Right atrium auricular region (tissue), 2 donors: ENCODE measurements at places on chromosomes 3 and 15.
A peak's percentile ranks its signal among the peaks of the same experiment; 100 is the strongest.

DNA sequence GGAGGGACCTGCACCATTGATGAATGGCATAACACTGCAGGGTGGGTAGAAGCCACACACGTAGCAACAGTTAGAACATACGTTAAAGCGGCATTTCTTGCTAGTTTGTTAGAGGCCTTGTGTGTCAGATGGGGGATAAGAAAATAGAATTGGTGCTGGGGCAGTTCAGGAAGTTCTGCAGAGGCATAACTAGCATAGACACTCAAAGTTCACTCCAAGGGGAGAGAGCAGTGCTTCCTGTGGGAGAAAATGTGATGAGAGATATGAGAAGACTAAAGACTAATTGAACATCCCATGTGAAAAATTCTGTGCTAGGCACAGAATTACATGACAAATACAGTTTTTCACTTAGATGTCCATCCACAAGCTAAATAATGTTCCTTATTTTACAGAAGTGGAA is 327.1 kb downstream of the ZNF621 start:
- H3K27ac ChIP-seq = no peak overlapping the region
- no peak overlapping the region for H3K4me3 ChIP-seq
- H3K4me1 ChIP-seq = no peaks in the 10 kb centered on the region
- H3K36me3 ChIP-seq = no peaks in the 10 kb centered on the region

DNA sequence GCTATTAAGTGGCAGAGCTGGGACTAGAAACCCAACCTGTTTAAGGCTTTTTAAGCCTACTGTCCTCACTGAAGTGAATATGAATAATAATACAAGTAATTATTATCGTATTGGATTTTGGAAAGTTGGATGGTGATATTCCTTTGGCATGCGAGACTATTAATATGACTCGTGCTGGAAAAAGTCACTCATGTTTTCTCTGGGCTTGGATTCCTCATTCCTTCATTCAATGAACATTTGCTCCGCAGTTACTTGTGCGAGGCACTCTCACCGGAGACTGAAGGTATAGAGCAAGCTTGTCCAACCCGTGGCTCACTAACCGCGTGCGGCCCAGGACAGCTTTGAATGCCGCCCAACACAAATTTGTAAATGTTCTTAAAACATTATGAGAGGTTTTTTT is 694 bp downstream of the PLAAT1 start:
- peak overlapping the region; percentile 50 for H3K4me3 ChIP-seq
- H3K36me3 ChIP-seq = no peaks in the 10 kb centered on the region
- DNase-seq = no peak
- no peaks in the 10 kb centered on the region for H3K4me1 ChIP-seq

DNA sequence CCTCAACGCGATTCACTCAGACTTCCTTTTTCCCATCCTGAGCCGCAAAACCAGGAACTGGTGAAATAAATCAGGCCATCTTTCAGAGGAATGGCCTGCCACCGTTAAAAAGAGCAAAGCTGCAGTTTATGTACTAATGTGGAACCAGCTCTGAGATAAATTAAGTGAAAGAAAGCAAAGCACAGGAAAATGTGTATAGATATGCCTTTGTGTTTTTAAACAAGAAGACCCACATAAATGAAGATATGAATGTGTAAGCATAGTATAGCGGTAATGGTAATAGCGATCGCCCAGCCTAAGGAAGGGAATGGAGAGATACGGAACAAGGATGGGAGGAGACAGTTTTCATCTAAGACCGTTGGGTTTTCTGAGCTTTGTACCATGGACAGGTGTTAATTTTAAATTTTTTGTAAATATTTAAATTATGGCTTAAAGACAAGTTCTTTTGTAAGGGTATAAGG is 30.8 kb upstream of the RPN1 start:
- peak overlapping the region; percentile 59 for H3K4me3 ChIP-seq
- DNase-seq = no peak
- H3K27ac ChIP-seq = peak overlapping the region; percentile 96
- H3K27me3 ChIP-seq = no peaks in the 10 kb centered on the region
- no peaks in the 10 kb centered on the region for H3K36me3 ChIP-seq
- peaks cover 8% of the 10 kb centered on the region for H3K4me1 ChIP-seq

DNA sequence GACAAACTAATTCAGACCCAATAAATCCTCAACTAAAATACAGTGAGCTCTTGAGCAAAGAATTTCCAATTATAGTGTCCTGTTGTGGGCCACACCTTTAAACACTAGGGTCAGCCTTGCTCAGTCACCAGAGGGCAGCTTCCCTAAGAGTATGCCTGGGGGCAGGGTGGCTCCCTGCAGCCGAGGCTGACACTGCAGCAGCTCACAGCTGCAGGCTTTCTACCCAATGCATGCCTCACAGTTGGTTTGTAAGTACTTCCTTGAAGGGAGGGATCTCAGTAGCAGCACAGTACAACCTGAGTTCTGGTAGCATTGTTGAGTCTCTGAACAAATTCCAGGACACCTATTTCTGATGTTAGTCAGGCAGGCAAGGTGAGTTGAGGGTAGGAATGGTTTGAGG is 335.6 kb downstream of the TUSC7 start:
- H3K4me1 ChIP-seq = no peaks in the 10 kb centered on the region
- H3K36me3 ChIP-seq = no peaks in the 10 kb centered on the region

DNA sequence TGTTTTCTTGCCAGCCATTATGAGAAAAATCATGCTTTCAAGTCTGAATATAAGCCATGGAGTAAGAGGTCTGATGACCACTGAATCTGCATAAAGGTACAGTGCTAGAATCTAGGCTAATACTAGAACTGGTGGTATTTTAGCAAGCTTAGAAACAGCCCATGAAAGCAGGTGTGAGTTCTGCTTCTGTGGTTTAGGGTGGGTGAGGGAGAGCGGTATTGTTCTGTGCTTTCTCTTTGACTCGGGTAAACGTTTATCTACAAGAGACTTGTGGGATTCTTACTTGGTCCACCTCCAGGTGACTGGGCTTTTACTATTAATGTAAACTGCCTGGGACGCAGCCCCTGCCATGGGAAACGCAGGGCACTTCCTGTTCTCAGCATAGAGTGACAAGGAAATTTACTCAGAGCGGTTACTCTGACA is 55.2 kb downstream of the PGPEP1L start:
- H3K4me1 ChIP-seq = peaks cover 54% of the 10 kb centered on the region
- DNase-seq = no peak
- H3K36me3 ChIP-seq = peaks cover 57% of the 10 kb centered on the region
- no peaks in the 10 kb centered on the region for H3K27me3 ChIP-seq

GRCh38 chr3:186093271-186093900 is 15.5 kb downstream of the ETV5 start:
- no peak overlapping the region for H3K27ac ChIP-seq
- H3K27me3 ChIP-seq = no peaks in the 10 kb centered on the region
- no peak for DNase-seq
- H3K36me3 ChIP-seq = no peaks in the 10 kb centered on the region

- no peaks in the 10 kb centered on the region for H3K36me3 ChIP-seq
- no peak for DNase-seq
- no peaks in the 10 kb centered on the region for H3K4me1 ChIP-seq
- no peaks in the 10 kb centered on the region for H3K27me3 ChIP-seq
- no peak overlapping the region for H3K4me3 ChIP-seq
- H3K27ac ChIP-seq = no peak overlapping the region
These were observed 142.4 kb downstream of the ZPLD1 start for GRCh38 chr3:102577082-102577789.

DNA sequence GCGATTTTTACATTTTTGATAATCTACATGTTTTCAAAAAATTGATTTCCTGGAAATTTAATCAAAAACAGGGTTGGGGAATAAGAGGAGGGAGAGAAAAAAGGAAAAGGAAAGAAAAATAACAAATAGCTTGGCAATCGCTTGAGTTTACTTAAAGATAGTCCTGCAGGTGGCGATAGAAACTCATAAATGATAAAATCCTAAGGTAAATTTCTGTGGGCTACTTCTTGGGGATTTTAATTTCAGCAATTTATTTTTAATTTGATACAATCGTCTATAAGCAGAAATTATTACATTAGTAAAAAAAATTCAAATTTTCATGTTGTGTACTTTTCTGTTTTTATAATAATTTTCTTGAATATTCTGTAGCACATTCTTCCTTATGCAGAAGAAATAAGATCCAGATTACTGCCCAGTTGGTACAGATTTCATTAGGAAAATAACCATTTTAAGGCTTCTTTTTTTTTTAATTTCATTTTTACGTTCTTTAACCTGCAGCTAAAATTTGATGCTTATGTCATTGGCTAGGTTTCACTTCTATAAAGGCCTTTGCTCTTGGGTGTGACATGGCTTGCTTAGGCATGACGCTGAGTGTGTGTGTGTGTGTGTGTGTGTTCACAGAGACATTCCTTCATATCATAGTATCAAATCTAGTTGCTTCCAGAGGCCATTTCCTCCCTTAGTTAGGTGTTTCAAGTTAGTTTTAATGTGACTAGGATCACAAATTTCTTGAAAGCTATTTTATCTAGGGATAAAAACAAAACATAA is 181.8 kb downstream of the MCTP2 start:
- no peaks in the 10 kb centered on the region for H3K27me3 ChIP-seq
- no peak for DNase-seq
- no peak overlapping the region for H3K4me3 ChIP-seq
- no peaks in the 10 kb centered on the region for H3K4me1 ChIP-seq

DNA sequence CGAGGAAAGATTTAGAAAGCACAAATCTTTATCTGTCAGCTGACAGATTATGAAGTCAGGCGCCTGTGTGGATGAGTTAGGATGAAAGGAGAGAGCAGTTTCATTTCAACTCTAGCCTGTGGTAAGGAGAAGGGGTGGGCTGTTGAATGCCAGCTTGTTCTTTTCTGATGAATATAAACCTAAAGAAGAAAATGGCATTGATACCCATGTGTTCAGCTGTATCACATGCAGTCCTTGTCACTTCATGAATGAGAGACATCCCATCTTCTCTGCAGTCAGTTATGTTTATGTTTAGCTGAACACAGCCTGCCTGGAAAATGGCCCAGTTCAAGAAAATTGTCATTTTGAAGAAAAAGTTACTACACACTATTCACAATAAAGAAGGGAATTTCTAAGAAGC is 345.7 kb upstream of the RBMS3 start:
- no peaks in the 10 kb centered on the region for H3K4me1 ChIP-seq
- no peak overlapping the region for H3K27ac ChIP-seq
- no peaks in the 10 kb centered on the region for H3K27me3 ChIP-seq
- no peak for DNase-seq

GRCh38 chr3:67783281-67784250 is 129.2 kb upstream of the SUCLG2 start:
- no peak overlapping the region for H3K27ac ChIP-seq
- H3K4me1 ChIP-seq = no peaks in the 10 kb centered on the region
- H3K27me3 ChIP-seq = no peaks in the 10 kb centered on the region
- H3K36me3 ChIP-seq = no peaks in the 10 kb centered on the region
- H3K4me3 ChIP-seq = no peak overlapping the region
- DNase-seq = no peak

DNA sequence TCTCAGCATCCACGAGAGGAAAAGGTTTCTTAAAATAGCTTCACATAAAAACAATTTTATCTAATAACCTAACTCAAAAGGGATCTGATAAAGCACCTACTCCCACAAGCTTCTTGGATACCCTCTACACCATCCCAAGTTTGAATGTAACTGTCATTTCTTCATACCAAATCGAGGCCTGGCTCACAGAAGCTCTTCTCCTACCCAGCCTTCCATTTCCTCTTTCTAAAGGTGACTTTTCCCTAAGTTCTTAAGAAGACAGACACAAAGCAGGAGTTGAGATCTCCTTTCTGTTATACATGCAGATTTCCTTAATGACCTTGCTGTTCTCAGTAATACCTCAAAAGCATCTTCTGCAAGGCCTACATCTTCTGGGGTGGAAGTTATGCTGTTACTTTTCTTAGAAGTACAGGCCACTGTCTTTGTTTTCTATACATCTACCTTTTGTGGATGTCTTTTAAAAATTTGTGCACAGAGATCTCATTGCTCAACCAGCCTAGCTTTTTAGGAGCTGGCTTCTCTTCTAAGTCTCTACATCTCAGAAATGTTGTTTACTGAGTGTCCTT is 3.4 kb upstream of the LRRIQ4 start:
- H3K36me3 ChIP-seq = no peaks in the 10 kb centered on the region
- DNase-seq = no peak
- no peaks in the 10 kb centered on the region for H3K27me3 ChIP-seq
- H3K27ac ChIP-seq = no peak overlapping the region
- H3K4me3 ChIP-seq = no peak overlapping the region

GRCh38 chr3:171704002-171704401 is 106.3 kb downstream of the PLD1 start:
- DNase-seq = no peak
- peaks cover 45% of the 10 kb centered on the region for H3K36me3 ChIP-seq
- H3K4me3 ChIP-seq = no peak overlapping the region
- no peak overlapping the region for H3K27ac ChIP-seq
- H3K4me1 ChIP-seq = peaks cover 8% of the 10 kb centered on the region

GRCh38 chr3:36635731-36636130 is 128.6 kb downstream of the DCLK3 start:
- no peaks in the 10 kb centered on the region for H3K36me3 ChIP-seq
- no peaks in the 10 kb centered on the region for H3K27me3 ChIP-seq
- H3K4me1 ChIP-seq = no peaks in the 10 kb centered on the region
- H3K4me3 ChIP-seq = no peak overlapping the region
- H3K27ac ChIP-seq = no peak overlapping the region

- no peaks in the 10 kb centered on the region for H3K27me3 ChIP-seq
- no peak for DNase-seq
- H3K36me3 ChIP-seq = no peaks in the 10 kb centered on the region
- no peak overlapping the region for H3K4me3 ChIP-seq
These were observed 26.3 kb downstream of the COL6A6 start for GRCh38 chr3:130543322-130543721.
